ENCODE measurements at places on chromosomes 4 and X. TPM values are rescaled to one million over a fixed set of nuclear protein-coding genes. Genes with fewer than 3 reads are reported as not detected.

Gene DNAAF6
- not detected for total RNA-seq

Gene DIPK2B
- 3.4 TPM for total RNA-seq

- no peak for DNase-seq
These were observed 126.1 kb downstream of the EIF4E start for GRCh38 chr4:98802770-98803198.

Gene HERC5
- 4.0 TPM for total RNA-seq

- DNase-seq = no peak
These were observed 912.1 kb upstream of the GRIA3 start for GRCh38 chrX:122272011-122272410.

DNA sequence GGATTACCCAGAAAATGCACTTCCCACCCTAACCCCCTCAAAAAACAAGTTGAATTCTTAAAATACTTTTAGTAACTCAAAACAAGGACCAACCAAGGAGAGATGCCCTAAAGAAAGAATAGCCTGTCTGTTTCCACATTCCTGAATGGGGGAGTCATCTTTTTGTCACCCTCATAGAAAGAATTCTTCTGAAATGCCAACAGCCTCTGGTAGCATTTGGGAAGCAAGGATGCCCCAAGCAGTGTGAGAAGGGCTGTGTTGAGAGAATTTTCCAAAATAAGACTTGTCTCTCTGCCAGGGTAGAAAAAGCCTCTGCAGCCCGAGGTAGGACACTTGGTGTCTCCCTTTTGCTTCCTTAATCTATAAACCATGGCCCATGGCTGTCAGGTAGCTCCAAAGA lies 173.1 kb upstream of the VCX3A start:
- no peak for DNase-seq
